Naive thymus-derived CD4-positive, alpha-beta T cell (primary cell): ENCODE measurements at places on chromosomes 3 and 15. TPM values are rescaled to one million over a fixed set of nuclear protein-coding genes. Genes with fewer than 3 reads are reported as not detected.
A peak's percentile ranks its signal among the peaks of the same experiment; 100 is the strongest.

IGSF11 gene
- total RNA-seq = 0.69 and 0.85 TPM in 2 replicates

CCNB2 gene
- total RNA-seq = 52.2 and 53.7 TPM in 2 replicates

OXTR gene
- total RNA-seq = 0.22 TPM

RTP3 gene
- not detected for total RNA-seq

MED12L gene
- total RNA-seq = 1.4 TPM

GRCh38 chr3:113259196-113259595 is 47.8 kb downstream of the BOC start:
- no peak for DNase-seq

GRCh38 chr3:144931590-144931989 is 960.0 kb downstream of the DIPK2A start:
- DNase-seq = no peak

DNA sequence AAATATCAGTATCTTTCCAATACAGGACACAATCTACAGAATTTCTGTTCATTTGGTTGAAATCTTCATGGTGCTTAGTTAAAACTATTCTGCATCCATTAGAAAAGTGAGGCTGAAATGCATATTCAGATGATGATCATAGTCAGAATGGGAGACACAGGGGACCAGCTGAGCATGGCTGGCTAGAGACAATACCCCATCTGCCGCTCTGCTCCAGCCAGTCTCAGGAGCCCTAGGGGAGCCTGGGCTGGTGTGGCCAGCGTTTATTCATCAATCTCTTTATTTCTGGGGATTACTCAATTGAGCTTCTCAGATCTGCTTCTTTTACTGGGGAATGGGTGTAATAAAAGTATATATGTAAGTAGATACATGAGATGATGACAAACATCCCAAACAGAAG is 470.9 kb upstream of the CDIN1 start:
- DNase-seq = no peak

GRCh38 chr3:111545349-111545748 is 3.4 kb downstream of the CD96 start:
- no peak for DNase-seq

DNA sequence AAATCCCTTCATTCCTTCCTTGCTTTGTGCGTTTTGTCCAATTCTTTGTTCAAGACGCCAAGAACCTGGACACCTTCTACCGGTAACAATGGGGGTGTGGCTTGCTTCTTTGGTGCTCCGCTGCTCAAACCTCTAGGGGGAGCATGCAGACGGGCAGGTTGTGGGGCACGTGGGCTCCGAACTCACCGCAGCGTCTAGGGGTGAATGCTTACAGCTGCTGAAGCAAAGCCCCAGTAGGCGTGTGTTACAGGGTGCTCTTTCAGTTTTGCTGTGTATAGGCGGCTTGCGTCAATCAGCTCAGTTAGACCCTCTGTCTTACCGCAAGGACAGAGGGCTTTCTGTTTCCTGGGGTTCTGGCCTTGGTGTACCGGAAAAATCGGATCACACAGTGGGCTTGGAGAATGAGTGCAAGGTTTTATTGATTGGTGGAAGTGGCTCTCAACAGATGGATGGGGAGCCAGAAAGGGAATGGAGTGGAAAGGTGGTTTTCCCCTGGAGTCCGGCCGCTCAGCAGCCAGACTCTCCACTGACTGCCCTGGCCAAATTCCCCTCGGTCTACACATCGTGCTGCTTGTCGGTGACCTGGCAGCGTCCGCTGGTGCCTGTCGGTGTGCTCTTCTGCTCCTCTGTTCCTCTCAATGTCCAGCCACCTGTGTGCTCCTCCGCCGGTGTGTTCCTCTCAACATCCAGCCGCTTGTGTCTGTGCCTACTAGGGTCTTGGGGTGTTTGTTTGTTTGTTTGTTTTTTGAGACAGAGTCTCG is 1.2 kb upstream of the LRRC34 start:
- peak; percentile 71 for DNase-seq

DNA sequence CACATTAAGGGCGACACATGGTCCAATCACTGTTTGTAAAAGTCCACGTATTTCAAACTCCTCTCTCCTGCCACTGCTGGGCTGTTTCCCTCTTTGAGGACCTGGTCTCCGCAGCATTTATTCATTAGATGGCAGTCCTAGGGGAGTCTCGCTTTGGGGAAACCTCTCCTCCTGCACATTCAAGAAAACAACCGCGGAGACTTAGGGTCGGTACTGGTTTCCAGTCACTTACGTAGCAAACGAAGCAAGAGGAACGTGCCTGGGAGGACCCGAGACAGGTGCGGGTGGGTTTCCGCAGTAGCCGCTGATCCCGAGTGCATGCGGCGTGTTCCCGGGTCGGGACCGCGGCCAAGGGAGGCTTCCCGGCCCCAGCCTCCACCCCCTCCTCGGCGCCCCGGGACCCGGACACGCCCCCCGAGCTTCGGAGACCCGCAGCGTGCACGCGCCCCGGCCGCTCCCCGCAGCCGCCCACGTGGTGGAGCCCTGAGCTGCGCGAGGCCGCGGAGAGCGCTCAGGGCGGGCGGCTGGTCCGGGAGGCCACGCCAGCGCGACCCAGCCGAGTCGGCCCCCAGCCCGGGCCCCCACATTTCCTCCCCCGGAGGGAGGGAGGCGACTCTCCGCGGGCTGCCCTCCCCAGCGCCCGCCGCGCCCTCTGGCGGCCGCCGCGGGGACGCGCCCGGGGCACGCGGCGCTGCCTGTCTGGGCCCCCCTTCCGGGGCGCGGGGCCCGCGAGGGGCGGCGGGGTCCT is 1.1 kb upstream of the IGF1R start:
- peak; percentile 83 for DNase-seq

- DNase-seq = no peak
Measured at GRCh38 chr15:96247621-96248305, 82.7 kb upstream of the NR2F2 start.

GRCh38 chr15:62324382-62324781 is 159.3 kb upstream of the C2CD4B start:
- no peak for DNase-seq

- DNase-seq = no peak
Measured at GRCh38 chr3:198097048-198097447, 137.0 kb downstream of the LMLN start.

- no peak for DNase-seq
Measured at GRCh38 chr3:33008282-33008681, 56.8 kb downstream of the CCR4 start.

DNA sequence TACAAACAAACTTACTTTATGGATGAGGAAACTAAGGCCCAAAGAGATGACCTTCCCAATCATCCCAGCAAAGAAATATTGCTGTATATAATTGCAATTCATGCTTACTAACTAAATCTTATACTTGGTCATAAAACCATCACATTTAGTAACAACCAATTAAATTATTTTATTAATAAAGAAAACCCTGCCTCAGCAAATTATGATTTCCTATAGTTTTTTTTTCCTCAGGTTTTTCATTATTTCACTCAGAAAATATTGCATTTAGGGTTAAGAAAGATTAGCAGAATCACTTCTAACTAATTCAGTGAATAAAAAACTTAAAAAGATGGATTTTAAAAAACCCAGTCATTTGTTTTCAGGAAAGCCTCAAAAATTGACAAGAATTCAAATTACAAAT is 86.5 kb upstream of the GADL1 start:
- DNase-seq = no peak

DNA sequence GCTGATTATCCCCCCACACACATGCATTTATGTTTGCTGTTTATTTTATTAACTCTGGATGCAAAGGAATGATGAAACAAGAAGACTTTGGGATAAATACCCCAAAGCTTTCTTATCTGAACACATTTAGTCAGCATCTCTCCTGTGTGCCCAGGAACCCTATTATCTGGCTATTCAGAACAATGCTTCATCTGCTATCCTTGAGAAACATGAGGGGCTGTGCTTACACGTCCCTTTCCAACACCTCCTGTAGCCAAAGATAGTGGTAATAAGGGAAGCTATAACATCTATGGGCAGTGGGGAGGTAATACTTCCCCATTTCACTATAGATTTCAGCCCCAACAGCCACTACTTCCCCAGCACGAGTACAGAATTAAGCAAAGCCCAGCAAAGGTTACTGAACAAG is 94.7 kb downstream of the SSR3 start:
- no peak for DNase-seq

- no peak for DNase-seq
Measured at GRCh38 chr3:160213191-160213590, 12.0 kb upstream of the C3orf80 start.

DNA sequence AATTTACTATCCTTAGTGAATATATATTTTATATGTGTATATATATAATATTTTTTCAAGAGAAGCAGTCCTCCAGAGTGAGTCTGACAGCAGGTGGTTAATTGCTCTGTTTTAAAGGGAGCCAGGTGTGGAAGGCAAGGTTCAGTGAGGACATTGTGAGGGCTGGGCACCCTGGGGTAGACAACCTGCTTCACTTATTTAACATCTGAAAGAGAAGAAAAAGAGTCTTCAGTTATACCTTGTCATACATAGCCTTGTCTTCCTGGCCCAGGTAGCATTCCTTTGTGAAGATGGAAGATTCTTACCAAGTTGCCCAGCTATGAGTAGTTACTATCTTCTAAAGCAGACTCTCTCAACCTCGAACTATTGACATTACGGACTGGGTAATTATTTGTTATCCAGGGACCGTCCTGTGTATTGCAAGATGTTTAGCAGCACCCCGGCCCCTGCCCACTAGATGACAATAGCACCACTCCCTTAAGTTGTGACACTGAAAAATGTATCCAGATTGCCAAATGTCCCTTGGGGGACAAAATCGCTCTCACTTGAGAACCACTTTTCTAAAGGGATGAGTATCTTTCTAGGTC is 336.0 kb upstream of the TRIM42 start:
- DNase-seq = no peak

GRCh38 chr3:111653766-111654165 is 58.6 kb upstream of the ZBED2 start:
- no peak for DNase-seq

DNA sequence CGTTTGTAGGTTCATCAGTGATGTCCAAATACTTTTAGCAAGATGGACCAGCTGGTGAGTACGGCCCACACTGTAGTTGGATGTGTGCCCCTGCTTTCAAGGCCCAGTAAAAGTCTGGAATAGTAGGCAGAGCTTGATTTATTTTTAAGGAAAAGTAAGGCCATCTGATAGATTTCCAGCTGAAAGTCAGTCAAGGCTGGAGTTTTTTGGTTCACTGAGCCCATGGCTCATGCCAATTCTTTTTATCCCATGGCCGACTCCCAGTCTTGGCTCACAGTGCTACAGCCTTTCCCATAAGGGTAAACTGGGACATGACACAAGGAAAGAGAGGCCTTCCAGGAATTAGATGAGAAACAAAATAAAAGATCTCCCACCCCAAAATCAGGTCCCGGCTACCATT is 13.5 kb downstream of the CCDC80 start:
- DNase-seq = no peak

DNA sequence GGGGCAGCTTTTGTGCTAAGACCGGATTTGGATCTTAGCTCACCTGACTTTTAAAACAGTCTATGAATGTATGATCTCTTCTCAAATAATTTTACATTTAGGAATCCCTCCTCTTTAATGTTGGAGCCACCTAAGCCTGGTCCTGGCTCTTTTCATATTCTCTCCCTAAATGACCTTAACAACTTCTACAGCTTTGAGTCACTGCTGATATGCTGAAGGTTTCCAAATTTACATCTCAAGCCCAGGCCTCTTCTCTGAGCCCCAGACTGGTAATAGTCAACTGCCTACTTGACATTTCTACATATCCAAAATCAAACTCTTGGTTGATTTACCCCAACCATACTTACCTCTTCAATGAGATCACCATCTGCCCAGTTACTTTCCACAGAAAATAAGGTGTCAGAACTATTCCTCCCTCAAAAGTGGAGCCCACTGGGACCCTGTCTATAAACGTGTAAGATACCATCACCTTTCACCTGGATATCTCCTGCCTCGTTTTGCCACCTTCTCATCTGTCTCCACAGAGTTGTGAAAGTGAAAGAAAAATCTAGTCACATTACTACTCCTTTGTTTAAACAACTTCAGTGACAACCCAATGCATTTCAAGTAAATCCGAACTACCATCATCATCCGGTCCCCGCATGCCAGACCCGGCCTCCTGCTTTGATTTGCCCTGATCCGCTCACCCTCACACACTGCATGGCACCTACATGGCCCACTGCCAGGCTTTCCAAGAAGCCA is 48.8 kb downstream of the UBP1 start:
- no peak for DNase-seq

DNA sequence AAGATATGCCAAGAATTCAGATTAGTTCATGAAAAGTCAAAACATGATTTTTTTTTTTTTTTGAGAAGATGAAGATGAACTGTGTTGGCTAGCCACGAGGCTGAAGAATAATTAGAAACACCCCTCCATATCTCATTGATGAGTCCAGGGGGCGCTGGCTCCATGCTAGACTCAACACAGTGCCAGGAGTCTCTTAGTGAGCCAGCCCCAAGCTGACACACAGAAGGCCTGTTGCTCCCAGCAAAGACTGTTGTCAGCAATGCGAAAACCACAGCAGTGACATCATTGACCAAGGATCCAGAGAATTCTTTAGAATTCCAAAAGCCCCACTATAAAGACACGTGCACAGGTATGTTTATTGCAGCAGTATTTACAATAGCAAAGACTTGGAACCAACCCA is 185.2 kb downstream of the ANXA2 start:
- DNase-seq = no peak

DNA sequence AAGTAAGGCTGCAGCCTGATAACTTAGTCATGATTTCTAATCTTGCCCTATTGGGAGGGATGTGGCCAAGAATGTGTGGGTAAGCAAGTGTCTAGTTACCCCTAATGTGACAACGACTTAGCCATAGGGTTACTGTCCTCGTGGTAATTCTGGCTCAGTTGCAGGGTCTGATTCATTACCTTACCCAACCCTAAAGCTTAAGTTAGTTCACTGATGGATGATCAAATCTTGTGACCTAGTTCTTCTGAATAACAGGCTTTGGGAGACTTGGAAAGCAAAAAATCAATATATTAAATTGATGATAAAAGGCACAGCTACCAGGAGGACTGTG is 1.6 kb upstream of the INTS14 start:
- no peak for DNase-seq

GRCh38 chr15:33518421-33518820 is 207.7 kb downstream of the RYR3 start:
- DNase-seq = no peak
